Ovary (tissue), 10 donors: ENCODE measurements at places on chromosomes 11 and 22.
A peak's percentile ranks its signal among the peaks of the same experiment; 100 is the strongest.

- no peak for DNase-seq
Measured at GRCh38 chr11:94106716-94107115, 21.9 kb upstream of the PANX1 start.

DNA sequence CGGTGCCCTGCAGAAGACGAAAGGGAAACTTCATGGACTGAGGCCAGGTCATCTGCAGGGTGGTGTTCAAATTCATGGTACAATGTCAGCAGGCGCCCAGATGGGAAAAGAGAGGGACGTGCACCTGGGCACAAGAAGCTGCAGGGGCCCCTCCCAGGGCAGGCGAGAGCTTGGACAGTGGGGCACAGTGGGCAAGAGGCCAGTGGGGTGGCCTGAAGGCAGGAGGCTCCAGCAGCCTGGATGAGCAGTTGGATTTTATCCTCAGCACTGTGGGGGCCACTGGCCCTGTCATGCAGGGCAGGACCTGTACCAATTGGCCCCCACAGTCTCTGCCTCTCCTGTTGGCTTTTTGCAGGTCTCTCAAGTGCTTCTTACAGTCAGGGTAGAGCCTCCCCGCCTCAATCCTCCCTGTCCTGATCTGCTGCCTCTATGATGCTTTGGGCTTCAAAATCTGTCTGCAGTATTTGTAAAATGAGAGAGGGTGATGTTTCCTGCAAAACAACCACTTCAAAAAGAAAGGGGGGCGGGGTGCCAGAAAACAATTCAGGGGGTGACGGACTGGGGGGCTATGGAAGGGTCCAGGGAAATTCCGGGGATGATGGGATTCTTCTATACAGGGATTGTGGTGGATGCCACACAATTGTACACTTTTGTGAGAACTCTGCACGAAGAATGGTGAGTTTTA, 1.7 kb upstream of the BID start:
- DNase-seq: no peak

GRCh38 chr11:64058494-64058893, 22.8 kb downstream of the FLRT1 start:
- no peak for DNase-seq

DNA sequence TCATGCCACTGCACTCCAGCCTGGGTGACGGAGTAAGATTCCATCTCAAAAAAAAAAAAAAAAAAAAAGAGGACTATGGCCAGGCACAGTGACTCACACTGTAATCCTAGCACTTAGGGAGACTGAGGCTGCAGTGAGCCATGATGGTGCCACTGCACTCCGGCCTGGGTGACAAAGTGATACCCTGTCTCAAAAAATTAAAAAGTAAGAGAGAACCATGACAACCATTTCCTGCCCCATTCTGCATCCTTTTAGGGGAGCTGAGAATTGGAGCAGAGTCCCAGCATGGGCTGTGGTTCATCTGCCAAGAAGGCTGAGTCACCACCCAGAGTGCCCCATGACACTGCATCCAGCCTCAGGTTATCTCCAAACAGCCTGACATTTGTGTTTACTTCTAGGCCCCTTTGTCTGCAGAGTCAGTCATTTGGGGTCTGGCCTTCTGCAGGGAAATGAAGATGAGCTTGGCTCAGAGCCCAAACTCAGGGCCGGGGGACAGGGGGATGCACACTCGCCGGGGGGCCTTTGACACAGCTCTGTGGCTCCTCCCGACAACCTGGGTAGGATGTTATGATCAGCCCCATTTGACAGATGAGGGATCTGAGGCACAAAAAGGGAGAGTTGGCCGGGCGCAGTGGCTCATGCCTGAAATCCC, 4.7 kb downstream of the CSDC2 start:
- peak; percentile 80 for DNase-seq
